Hepatocyte (in vitro differentiated cells): ENCODE measurements at places on chromosomes 11 and 22.

DNA sequence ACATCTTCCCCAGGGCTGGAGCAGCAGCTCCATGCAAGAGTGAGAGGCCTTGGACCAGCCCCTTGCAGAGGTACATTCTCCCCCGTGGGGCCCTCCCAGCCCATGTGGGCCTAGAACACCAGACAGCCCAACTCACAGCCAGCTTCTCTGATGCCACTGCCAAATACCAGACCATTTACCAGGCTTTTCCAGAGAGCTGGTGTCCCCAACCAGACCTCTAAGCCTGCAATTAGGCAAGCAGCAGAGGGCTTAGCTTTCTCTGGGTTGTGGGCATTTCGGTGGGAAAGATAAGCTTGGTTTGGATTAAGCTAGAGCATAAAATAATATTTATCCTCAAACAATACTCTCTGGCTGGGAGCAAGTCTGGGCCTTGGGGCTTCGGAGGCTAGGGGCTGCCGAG, 75.6 kb downstream of the TP53I11 start:
- no peak for DNase-seq

- no peak for DNase-seq
Measured at GRCh38 chr22:29313576-29314466, 1.7 kb downstream of the RASL10A start.

DNA sequence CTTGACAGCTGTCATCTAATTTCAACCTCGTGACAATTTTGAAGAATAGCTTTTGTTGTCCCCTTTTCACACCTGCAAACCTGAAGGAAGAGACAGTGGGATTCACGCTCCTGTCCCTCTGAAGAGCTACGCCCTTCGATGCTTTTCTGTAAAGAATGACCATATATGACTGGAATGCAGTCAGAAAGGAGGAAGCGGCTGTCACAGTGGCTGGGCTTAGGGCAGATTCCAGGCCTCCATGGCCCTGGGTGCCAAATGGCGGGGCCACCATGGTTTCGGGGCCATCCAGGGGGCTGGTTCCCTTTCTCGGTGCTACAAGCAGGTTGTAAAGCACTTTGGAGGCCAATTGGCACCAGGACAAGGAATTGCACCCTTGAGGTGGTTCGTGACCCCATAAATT, 22.2 kb upstream of the FGF19 start:
- DNase-seq = no peak

DNA sequence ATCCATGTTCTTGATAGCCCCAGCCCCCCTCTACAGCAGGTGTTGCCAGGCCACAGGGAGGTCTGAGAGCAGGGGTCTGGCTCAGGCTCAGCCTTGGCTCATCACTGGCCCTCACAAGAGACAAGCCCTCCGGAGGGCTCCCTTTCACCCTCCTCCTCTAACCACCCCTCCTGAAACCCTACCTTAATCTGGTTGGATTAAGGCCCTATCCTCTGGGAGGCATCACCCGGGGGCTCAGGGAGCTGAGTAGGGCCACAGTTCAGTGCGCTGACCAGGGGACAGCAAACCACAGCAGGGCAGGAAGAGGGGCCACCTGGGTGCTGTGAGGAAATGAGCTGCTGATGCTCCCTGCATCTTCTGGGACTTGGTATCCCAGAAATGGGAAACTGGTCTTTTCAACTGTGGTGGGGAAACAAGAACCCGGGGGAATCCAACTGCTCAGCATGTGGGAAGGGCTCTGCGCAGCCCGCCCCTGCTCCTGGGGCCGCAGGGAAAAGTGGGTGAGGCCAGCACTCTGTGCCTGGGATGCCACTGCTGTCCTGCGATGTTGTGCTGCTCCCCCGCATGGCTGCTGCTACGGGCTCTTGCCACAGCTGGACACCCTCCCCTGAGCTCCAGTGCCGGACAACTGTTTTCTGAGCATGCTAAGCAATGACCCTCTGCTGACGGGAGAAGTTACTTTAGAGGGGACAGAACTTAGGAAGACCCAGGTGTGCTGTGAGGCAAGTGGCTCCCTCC, 17.5 kb downstream of the ADORA2A start:
- no peak for DNase-seq

GRCh38 chr22:36323182-36323854, 64.4 kb downstream of the MYH9 start:
- DNase-seq = no peak

GRCh38 chr11:22460181-22460580, 122.0 kb downstream of the SLC17A6 start:
- no peak for DNase-seq

GRCh38 chr11:1532606-1533341, 39.3 kb downstream of the DUSP8 start:
- no peak for DNase-seq

DNA sequence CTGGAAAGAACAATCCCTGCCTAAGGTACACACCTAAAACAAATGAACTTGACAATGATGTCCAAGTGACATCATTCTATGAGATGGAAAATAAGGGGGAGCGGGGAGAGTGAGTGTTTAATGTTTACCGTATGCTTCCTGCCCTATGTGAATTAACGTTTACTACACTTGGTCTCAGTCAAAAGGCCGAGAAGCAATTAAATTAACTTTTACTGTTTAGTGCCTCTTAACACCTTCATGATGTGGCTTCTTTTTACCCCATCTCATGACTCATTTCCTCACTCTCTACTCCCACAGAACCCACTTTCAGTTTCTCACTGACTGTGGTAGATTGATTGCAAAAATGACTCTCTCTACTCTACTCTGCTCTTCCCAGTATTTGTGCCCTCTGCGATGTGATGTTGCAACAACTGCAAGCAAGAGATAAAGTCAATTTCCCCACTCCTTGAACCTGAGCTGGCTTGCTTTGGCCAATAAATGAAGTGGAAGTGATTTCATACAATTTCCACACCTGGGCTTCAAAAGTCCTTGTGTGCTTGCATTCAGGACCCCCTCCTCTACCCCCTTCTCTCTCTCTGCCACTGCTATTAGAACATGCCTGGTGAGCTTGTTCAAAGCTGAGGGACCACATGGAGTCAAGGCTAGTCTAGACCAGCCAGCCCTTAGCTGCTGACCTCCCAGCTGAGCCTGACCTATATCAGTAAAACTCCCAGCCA, 11.6 kb upstream of the ALKBH3 start:
- peak; percentile 38 for DNase-seq

GRCh38 chr22:46408568-46409506, 73.3 kb downstream of the TRMU start:
- DNase-seq = no peak

DNA sequence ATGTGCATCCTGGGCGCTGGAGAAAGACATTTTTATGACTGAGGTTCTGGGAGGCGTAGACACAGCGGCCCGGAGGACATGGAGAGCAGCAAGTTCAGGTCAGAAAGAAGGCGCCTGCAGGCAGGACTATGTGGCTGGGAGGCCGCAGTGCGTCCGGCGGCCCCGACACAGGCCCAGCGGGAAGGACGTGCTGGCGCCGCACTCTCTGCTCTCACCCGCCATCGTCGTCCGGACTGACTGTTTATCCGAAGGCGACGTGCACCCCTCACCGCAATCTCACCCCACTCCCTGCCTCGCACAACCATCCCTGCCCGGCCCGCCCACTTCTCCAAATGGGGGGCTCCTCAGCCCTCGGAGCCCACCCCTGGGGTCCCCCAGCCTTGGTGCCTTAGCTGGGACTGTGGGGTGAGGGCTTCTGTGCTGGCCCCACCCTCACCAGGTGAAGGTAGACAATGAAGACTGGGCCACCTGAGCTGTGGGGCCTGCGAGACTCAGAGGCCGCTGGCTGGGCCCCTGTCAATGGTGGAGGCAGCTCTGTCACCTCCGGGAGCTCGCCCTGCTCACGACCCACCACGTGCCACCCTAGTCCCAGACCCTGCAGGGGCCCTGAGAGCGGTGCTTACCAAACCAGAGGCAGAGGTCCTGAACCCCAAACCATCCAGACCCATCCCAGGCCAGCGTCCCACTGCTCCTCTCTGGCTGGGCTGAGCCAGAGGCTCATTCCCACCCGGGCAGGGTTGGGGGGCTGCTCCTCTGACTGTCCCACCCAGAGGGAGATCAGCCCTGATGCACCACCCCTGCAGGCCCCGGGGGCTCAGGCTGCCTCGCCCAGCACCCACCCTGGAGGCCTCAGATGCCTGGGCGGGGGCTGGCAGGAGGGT, 16.2 kb upstream of the MUC5B start:
- no peak for DNase-seq

DNA sequence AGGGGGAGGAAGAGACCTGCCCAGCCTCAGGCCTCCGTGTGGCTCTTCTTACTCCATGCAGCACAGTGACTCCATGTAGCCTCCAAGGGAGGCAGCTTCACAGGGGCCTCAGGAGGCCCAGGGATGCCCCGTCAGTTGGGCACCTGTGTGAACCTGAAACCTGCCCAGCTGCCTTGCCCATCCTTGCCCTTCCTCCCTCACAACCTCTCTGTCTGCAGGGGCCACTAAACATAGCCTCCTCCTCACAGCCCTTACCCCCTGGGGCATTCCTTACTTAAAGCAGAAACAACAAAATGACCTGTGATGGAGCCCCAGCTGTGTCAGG, 7.1 kb downstream of the LRRC32 start:
- DNase-seq = no peak

- DNase-seq = no peak
Measured at GRCh38 chr11:13949876-13950275, 12.6 kb upstream of the SPON1 start.
